ENCODE measurements at places on chromosomes 2 and 18. TPM values are rescaled to one million over a fixed set of nuclear protein-coding genes. Genes with fewer than 3 reads are reported as not detected.

DNA sequence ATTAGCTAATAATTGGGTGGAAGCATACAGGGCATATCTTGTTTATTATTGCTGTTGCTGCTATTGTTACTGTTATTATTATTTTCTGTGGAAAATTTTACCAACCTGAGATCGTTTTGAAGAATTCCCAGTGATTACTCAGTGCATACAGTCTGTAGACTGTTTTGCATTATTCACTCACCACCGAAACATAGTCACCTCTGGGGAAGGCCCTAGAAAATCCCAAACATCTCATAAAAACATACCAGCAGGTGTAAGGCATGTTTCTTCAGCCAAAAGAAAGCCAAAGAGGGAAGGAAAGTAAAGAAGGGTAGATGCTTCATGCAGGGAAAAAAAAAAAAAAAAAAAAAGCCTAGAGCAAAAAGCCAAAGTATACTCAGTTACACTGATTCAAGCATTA, 647.7 kb downstream of the BCL11A start:
- no peak for DNase-seq

The PMS1 gene
- 32.3 TPM for total RNA-seq

- peak; percentile 49 for DNase-seq
Measured at GRCh38 chr2:232633413-232634205, at the start of gene EFHD1. TSS of gene EFHD1 (plus strand) at chr2:232633604. CDS start at chr2:232633705, 101 bp downstream.

- DNase-seq, result peak; percentile 65
Measured at GRCh38 chr2:127106991-127107621, at the start of gene BIN1. TSS of gene BIN1 (minus strand) at chr2:127107154. CDS start at chr2:127106943, 211 bp downstream.

GRCh38 chr18:5311301-5311989, 15.9 kb upstream of the ZBTB14 start:
- no peak for DNase-seq

DNA sequence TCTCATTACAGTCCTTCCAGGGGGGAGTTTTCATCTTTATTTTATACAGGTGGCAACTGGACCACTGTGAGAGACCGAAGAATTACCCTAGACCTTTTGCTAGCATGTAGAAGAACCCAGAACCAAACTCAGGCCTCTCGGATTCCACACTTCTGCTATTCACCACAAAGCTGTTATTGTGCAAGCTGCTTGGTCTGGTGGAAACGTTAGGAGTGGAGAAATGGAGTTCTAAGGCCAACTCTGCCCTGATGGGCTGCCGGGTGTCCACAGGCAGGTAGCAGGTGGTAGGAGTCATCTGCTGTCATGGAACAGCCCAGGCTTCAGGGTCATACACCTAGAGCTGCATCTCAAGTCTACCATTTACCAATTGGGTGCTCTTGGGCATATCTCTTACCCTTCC, 218.8 kb downstream of the BCL11A start:
- DNase-seq, result no peak

DNA sequence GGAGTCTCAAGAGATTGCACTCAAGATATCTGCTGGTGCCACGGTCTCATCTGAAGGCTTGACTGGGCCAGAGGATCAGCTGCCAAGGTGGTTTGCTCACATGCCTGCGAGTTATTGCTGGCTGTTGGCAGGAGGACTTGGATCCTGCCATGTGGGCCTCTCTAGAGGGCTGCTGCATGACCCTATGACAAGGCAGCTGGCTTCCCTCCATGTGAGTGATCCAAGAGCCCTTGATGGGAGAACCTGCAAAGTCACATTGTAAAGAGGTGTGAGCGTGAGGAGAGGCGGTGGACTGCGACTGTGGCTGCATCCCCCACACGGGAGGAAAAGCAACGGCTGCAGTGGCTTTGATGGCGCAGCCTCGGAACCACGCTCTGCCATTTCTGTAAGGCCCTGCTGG, 4.0 kb upstream of the ALLC start:
- no peak for DNase-seq

The TXNDC9 gene
- 22.2 TPM for total RNA-seq

GRCh38 chr2:11781602-11782001, 35.2 kb downstream of the LPIN1 start:
- no peak for DNase-seq

- no peak for DNase-seq
Measured at GRCh38 chr2:9814129-9814868, 29.0 kb upstream of the TAF1B start.

- DNase-seq, result no peak
Measured at GRCh38 chr2:136110526-136110925, 7.4 kb downstream of the CXCR4 start.
